ENCODE measurements at places on chromosomes 16 and 17.

DNA sequence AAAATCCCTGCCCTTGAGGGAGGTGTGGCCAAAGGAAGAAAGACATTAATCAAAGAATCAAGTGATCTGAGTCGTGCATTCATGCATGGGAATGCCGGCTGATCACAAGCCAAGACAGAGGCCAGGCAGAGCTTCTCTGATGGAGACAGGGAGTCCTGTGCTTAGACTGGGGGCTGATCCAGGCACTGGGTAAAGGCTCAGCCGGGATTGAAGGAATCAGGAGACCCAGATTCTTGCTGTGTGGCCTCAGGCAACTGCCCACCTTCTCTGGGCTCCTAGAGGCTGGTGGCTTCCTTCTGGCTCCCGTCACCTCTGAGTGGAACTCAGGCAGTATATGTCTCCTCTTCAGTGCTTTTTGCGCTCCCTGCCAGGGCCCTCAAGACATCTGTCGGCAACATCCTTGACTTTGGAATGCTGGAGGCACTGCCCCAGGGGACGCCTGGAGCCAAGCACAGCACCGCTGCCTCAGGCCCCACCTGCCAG is 17.7 kb downstream of the RAI1 start:
- DNase-seq = no peak

DNA sequence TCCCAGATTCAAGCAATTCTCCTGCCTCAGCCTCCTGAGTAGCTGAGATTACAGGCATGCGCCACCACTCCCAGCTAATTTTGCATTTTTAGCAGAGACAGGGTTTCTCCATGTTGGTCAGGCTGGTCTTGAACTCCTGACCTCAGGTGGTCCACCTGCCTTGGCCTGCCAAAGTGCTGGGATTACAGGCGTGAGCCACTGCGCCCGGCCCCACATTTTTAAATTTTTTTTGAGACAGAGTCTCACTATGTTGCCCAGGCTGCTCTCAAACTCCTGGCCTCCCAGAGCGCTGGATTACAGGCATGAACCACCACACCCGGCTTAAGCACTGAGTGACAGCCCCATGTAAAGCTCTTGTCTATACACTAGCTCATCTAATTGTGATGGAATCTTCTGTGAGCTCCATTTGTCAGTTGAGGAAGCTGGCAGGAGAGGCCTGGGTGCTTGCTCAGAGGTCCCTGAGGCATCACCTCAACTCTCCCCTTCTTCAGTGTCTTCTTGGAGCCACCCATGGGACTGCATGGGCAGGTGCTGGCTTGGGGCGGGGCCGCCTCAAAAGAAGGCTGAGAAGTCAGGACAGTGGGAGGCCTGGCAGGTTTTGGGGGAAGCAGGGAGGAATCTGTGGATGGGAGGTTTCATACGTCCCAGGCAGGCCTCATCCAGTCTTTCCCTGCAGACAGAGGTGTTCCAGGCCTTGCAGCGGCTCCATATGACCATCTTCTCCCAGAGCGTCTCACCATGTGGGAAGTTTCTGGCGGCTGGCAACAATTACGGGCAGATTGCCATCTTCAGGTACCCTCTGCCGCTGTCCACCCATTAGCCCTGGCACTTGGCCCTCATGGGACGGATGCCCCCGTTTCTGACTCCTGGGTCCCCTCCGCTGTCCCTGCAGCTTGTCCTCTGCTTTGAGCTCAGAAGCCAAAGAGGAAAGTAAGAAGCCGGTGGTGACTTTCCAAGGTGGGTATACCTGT is 1.5 kb downstream of the THOC6 start:
- no peak for DNase-seq

- DNase-seq = no peak
Observed at GRCh38 chr17:7323731-7324437, 5.3 kb downstream of the NEURL4 start.

DNA sequence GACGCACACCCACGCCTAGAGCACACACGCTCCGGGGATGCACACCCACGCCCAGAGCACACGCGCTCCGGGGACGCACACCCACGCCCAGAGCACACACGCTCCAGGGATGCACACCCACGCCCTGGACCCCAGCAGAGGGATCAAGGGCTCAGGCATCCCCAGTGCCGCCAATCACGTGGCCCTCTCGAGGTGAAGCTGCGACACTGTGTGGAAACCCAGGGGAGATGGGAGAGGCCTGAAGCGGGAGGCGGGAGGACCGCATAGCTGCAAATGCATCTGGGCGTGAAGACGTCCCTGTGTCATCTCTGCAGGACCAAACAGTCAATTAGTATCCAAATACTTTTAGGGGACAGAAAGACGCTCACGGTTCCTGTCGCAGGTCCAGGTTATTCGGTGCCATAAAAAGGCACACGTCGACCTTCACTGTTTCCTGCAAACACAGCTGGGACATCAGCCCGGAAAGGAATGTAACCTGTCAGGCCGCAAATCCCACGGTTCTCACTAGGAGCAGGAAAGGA is 56.4 kb downstream of the TBC1D16 start:
- DNase-seq = no peak

DNA sequence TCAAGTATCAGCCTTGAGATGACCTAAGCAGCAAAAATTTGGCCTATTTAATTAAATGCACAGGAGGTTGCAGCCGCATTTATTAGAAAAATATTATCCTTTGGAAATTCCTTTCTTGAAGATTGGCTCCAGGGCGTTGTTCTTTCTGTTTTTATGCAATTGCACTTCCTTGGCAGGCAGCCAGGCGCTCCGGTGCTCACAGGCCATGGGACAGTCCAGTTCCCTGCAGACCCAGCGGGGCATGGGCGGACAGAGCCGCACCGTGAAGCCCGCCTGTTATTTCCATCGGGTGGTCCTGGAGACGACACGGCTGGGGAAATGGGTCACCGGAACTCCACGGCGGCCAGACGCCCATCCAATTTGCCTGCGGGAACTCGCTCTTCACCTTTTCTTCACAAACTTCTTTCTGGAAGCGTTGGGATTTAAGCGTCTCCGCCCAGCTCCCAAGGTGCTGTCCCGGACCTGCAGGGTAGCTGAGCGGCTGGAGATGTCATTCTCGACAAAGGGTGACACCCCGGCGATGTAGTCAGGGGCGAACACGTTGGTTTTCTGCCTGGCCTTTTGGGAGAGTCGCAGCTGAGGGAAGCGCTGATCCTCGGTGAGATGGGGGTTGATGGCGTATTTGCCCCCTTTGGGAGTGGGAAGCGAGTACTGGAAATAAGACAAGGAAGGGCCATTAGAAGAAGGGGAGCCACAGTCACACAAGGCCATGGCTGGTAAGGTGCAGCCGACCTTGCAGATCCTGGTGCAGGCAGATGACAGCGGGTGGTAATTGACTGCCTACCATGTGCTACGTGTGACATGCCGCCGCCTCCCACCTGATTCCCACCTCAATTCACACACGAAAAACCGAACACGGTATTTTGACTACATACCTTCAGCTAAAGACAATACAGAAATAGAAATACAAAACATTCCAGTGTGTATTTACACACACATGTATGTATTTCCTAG is 12.5 kb downstream of the NOB1 start:
- peak; percentile 50 for DNase-seq

- no peak for DNase-seq
Observed at GRCh38 chr16:24976971-24977677, 38.0 kb downstream of the ARHGAP17 start.

GRCh38 chr16:11333010-11333409 is 12.2 kb upstream of the RMI2 start:
- DNase-seq = no peak

DNA sequence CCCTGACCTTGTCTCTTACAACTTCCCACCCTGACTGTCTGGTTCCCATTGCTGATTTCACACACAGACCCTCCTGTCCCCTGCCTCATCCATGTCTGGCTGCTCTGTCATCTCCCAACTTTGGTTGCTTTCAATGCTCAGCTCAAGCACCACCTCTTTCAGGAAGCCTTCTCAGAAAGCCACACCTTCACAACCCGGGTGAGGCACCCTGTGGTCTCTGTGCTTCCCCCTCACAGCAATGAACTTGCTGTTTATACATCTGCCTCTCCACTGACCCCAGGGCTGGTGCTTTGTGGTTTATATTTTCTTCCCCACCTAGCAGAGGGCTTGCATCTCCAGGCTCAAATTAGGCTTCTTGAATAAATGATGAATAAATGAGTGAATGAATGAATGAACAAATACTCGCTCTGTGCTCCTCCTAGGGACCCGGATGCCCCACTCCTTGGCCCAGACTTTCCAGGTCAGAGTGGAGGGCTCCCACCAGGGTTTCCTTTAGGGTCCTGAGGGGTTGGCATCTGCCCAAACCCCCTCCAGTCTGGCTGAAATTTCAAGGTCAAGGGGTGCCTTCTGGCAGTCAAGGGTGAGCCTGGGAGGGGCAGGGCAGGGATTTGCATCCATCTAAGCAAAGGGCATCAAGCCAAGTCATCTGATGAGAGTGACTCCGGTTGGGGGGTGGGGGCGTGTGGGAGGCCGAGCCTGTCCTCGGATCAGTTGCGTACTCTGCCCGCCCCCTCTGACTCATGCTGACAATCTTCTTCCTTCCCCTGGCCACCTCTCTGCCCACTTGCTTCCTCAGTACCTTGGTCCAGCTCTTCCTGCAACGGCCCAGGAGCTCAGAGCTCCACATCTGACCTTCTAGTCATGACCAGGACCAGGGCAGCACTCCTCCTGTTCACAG is at the start of gene ITGAX:
TSS of gene ITGAX (plus strand) at position 783 of the 898 bp plus-strand sequence. CDS start at position 862, 79 bp downstream.
- no peak for DNase-seq

DNA sequence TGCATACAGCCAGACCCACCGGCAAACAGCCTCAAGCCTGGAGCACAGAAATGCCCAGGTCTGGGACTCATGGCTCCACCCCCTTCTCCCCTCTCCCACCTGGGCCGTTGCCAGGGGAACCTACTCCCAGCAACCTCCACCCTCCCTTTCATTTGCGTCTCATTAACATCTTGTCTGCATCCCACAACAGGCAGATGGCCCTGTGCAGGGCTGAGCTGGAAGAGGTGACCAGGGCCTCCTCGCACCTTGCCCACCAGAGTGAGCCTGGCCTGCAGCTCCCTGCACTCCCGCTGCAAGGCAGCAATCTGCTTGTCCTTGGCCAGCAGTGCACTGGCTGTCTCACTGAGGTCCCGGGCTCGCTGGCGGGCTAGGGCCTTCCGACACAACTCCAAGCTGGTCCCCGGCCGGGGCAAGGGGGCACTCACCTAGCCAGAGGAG is 3.3 kb downstream of the TSPOAP1 start:
- no peak for DNase-seq

DNA sequence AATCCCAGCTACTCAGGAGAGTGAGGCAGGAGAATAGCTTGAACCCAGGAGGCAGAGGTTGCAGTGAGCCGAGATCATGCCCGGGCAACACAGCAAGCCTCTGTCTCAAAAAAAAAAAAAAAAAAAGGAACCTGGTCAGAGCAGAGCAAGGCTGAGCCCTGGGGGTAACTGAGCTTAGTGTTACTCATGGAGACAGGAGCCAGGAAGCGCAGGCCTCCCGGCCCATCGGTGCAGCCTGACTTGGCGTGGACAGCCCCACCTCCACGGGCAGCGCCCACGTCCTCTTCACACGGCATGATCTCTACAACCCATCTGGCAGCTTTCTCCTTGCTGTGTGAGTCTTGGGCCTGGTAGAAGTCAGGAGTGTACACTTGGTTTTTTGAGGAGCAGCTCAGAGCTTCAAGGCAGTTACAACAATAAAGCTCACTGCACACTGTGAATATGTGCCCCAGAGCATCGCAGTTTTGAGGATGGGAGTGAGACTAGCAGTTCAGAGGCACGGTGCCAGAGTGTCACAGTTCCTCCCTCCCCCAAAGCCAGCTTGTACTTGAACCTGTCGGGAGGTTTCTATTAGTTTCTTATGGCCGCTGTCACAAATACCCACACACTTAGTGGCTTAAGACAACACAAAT is 129.9 kb downstream of the RAP1GAP2 start:
- no peak for DNase-seq

GRCh38 chr17:42779936-42780850 is at the start of gene WNK4:
TSS of gene WNK4 (plus strand) at chr17:42780610. CDS start at chr17:42780699, 89 bp downstream.
- DNase-seq = peak; percentile 60

GRCh38 chr16:48608871-48609651 is 919 bp downstream of the N4BP1 start:
- DNase-seq = no peak

DNA sequence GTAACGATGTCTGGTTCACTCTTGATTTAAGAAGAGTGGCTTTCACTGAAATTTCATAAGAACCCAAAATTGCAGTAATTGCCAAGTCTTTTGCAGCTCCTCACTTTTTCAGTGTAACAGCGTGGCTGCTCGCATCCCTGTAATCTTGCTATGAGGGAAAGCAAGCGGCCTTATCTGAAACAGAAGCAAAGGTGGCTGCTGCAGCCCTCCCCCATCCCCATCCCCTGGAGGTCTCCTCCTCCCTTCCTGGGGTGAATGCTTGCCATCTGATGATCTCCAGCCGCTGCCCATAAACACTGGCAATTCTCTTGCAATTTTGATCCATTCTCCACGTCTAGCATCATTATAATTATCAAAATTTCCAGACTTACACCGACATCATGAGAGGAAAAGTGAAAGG is 182.5 kb upstream of the ASIC2 start:
- DNase-seq = no peak

GRCh38 chr17:38703742-38704605 is 1.1 kb upstream of the MLLT6 start:
- peak; percentile 91 for DNase-seq

DNA sequence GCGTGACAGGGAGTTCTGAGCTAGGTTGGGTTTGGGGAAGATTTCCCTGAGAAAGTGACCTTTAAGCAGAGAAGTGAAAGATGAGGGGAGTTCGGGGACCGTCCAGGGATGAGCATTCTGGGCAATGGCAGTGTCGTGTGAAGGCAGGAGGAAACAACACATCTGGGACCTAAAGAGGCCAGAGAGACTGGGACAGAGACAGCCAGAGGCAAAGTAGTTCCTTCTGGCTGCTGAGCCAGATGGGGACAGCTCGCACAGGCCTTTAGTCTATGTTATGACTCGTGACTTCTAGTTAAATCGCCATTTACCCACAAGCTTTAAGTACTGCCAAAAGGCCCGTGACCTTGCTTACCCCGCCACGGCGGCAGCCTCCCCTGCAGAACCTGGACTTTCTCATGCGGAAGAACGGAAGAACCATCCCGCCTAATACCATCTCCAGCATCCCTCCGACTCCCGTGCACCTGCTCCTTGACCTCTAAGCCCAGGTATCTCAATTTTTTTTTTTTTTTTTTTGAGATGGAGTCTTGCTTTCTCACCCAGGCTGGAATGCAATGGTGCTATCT is 8.5 kb upstream of the MED11 start:
- no peak for DNase-seq

- peak; percentile 38 for DNase-seq
Observed at GRCh38 chr17:68328676-68329075, 37.4 kb downstream of the ARSG start.

GRCh38 chr17:45950888-45951287 is 48.2 kb upstream of the STH start:
- DNase-seq = no peak

- DNase-seq = no peak
Observed at GRCh38 chr16:51510416-51510815, 359.3 kb upstream of the SALL1 start.

All from T47D (cell line).